ENCODE measurements at places on chromosomes 2 and 18.

DNA sequence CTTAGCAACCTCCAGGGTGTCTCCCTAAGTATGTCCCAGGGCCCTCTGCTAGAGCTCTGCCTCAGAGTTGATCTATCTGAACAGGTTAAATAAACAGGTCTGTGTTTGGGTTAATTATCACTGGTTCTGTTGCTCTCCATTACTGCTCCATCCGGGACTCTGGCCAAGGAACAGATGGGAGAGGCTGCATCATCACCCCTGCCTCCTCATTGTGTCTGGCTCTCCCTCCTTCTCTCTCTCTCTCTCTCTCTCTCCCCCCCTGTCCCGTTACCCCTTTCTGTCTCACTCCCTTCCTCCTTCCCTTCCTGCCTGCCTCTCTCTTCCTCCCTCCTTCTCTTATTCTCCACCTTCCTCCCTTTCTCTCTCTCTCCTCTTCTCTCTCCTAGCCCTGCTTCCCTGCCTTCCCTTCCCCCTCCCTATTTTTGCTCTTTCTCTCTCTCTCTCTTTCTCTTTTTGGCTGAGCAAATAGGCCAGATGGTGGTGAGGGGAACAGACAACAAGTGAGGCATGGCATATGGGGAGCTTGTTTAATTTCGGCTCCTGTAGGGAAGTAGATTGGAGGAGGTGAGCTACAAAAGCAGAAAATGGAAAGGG, 62.1 kb downstream of the SETBP1 start:
- H3K4me3 ChIP-seq, result no peak overlapping the region
- peaks cover 30% of the 10 kb centered on the region for H3K27me3 ChIP-seq
- no peak for DNase-seq
- H3K36me3 ChIP-seq, result no peaks in the 10 kb centered on the region
- H3K4me1 ChIP-seq, result no peaks in the 10 kb centered on the region
- no peak overlapping the region for H3K27ac ChIP-seq

GRCh38 chr18:4004183-4004829, 450.8 kb downstream of the DLGAP1 start:
- no peak for DNase-seq
- peaks cover 4% of the 10 kb centered on the region for H3K4me1 ChIP-seq
- H3K27me3 ChIP-seq, result peaks cover 30% of the 10 kb centered on the region
- no peak overlapping the region for H3K27ac ChIP-seq
- no peak overlapping the region for H3K4me3 ChIP-seq

DNA sequence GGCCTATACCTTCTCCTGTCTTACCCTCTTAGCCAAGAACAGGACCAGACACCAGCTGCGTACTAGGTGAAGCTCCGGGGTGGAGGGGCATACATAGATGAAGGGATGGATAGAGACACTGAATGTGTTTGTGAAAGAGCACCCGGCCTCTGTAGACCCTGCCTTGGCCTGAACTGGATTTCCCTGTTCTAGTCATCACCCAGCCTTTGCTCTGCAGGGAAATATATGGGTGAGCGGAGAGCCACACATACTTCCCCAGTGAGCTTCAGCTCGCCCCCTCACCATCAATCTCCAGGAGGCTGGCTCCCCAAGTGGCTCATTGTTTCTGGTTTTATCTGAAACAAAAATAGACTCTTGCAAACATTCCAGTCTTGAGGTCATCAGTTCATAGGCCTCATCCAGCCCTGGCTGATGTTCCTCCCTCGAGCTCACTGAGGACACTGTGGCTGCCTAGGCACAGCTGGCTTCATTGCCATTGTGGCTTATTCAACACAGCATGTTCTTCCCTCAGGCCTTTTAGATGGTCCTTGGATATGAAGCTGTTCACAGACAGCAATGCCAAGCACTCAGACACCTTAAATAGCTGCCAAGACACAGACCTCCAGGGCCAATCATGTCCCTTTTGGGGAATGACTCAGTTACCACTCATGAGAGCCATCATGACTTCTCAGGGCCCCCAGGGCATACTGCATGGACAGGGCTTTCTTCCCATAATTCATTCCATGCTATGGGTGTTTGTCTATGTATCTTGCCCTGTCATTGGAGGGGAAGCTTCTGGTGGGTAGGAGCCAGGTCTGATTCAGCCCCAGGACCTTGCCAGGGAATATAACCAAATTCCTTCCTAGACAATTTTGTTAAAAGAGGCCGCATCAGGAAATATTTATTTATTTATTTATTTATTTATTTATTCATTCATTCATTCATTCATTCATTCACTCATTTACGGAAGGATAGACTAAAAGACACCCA, 82.4 kb downstream of the TTC32 start:
- no peaks in the 10 kb centered on the region for H3K36me3 ChIP-seq
- H3K4me3 ChIP-seq, result no peak overlapping the region
- H3K4me1 ChIP-seq, result no peaks in the 10 kb centered on the region
- H3K27ac ChIP-seq, result no peak overlapping the region
- DNase-seq, result no peak

DNA sequence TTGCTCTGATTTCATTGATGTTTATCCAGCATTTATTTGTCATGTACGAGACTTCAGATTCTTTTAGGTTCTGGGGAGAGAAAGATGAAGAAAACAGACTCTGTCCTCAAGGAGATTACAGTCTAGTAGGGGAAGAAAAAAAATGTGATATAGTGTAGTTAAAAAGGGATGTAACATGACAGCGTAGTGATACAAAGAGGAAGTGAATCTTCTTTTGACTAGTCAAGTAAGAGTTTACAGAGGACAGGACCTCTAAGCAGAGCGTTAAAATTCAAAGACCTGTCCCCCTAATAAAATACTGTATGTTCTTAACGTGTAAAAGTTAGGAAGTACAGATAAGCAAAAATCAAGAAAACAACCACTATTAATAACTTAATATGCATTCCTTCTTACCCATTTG, 47.7 kb downstream of the NCOA1 start:
- no peaks in the 10 kb centered on the region for H3K27me3 ChIP-seq
- H3K36me3 ChIP-seq, result peaks cover 47% of the 10 kb centered on the region
- H3K4me1 ChIP-seq, result peaks cover 43% of the 10 kb centered on the region
- H3K27ac ChIP-seq, result no peak overlapping the region

- DNase-seq, result peak; percentile 55
- H3K4me1 ChIP-seq, result peaks cover 30% of the 10 kb centered on the region
- H3K27me3 ChIP-seq, result no peaks in the 10 kb centered on the region
These were observed 18.1 kb downstream of the CCDC141 start for GRCh38 chr2:179031731-179032408.

GRCh38 chr18:76464281-76465259, 30.5 kb downstream of the ZNF516 start:
- no peaks in the 10 kb centered on the region for H3K27me3 ChIP-seq
- peaks cover 30% of the 10 kb centered on the region for H3K4me1 ChIP-seq
- no peak for DNase-seq
- no peak overlapping the region for H3K27ac ChIP-seq

DNA sequence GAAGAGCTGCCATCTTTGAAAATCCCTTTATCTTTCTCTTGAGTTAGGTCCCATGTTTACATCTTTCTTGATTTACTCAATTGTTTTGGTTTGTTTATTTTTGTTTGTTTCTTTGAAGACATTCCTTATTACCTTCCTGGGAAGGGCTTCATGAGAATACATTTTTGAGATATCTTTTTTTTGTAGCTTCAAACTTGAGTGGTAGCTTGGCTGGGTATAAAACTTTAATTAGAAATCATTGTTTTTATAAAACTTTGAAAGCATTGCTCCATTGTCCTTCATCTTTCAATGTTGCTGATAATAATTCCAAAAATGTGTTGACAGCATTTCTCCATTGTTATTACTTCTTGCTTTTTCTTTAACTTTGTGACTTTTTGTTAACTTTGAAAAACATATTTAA, 145.9 kb upstream of the RBMS1 start:
- peaks cover 8% of the 10 kb centered on the region for H3K36me3 ChIP-seq
- H3K27ac ChIP-seq, result no peak overlapping the region
- H3K4me3 ChIP-seq, result no peak overlapping the region
- DNase-seq, result no peak
- H3K27me3 ChIP-seq, result no peaks in the 10 kb centered on the region

GRCh38 chr2:224156436-224156835, 117.3 kb upstream of the SERPINE2 start:
- H3K4me1 ChIP-seq, result no peaks in the 10 kb centered on the region
- H3K4me3 ChIP-seq, result no peak overlapping the region
- no peak overlapping the region for H3K27ac ChIP-seq
- H3K36me3 ChIP-seq, result no peaks in the 10 kb centered on the region
- H3K27me3 ChIP-seq, result no peaks in the 10 kb centered on the region
- DNase-seq, result no peak

DNA sequence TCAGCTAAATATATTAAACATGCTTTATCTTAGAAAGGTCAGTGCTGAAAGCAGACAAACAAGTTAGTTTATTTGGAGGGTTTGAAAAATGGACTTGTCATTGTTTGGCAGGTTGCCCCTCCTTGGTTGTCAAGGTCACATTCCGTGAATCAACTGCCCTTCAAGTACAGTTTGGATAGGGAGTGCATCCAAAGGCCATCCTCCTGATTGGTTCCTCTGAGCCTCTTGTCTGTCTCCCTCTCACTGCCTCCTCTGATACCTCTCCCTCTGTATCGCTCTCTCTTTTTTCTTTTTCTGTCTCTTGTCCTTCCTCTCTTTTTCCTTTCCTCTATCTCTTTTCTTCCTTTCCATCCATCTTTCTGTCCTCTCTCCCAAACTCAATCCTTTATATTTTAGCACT, 5.4 kb downstream of the ITGAV start:
- H3K4me3 ChIP-seq, result no peak overlapping the region
- no peaks in the 10 kb centered on the region for H3K36me3 ChIP-seq
- H3K4me1 ChIP-seq, result peaks cover 30% of the 10 kb centered on the region
- H3K27me3 ChIP-seq, result no peaks in the 10 kb centered on the region

- no peak overlapping the region for H3K27ac ChIP-seq
- peaks cover 18% of the 10 kb centered on the region for H3K27me3 ChIP-seq
- H3K4me1 ChIP-seq, result no peaks in the 10 kb centered on the region
- no peaks in the 10 kb centered on the region for H3K36me3 ChIP-seq
- H3K4me3 ChIP-seq, result no peak overlapping the region
- no peak for DNase-seq
These were observed 63.7 kb upstream of the MMADHC start for GRCh38 chr2:149651229-149651628.

DNA sequence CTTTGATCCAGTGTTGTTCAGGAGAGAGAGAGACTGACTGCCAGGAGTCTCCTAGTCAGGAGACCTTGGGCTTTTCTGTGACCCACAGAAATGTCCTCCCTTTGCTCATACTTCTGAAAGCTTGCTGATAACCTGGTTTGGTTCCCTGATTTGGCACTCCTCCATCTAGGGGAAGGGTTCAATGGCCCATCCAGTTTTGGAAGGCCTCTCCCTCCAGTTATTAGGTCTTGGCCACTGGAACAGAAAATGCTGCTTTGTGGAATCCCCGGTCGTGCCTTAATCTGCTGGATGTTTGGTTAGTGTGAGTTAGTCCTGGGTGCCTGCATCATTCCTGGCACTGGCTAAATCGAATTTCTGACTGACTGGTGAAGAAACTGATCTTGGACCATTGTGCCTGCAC, 35.7 kb downstream of the KDM3A start:
- H3K4me1 ChIP-seq, result peaks cover 49% of the 10 kb centered on the region
- H3K27me3 ChIP-seq, result no peaks in the 10 kb centered on the region
- no peak overlapping the region for H3K4me3 ChIP-seq
- peaks cover 95% of the 10 kb centered on the region for H3K36me3 ChIP-seq
- DNase-seq, result no peak
- H3K27ac ChIP-seq, result peak overlapping the region; percentile 13

GRCh38 chr2:151869291-151869690, 41.1 kb upstream of the ARL5A start:
- H3K36me3 ChIP-seq, result no peaks in the 10 kb centered on the region
- H3K27ac ChIP-seq, result no peak overlapping the region
- H3K4me3 ChIP-seq, result no peak overlapping the region
- H3K27me3 ChIP-seq, result peaks cover 19% of the 10 kb centered on the region
- no peak for DNase-seq

- H3K4me1 ChIP-seq, result peaks cover 33% of the 10 kb centered on the region
- H3K27ac ChIP-seq, result no peak overlapping the region
- DNase-seq, result no peak
- H3K36me3 ChIP-seq, result peaks cover 6% of the 10 kb centered on the region
- no peak overlapping the region for H3K4me3 ChIP-seq
These were observed 11.0 kb downstream of the NEURL3 start for GRCh38 chr2:96494188-96494587.

DNA sequence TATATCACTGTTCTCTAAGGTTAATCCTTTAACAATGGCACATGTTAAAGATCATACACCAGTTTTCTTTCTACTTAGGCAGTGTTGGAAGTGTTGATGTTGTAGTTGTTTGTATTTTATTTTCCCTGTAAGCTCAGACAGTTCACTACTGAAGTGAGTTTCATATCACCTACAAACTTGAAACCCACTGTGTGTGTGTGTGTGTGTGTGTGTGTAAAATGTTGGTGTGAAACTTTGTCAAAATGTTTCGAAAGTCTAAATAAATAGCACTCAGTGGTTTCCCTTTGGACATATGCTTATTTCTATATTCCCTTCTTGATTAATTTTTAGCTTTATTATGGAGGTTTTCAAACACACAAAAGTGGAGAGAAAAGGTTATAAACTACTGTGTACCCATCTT, 79.8 kb upstream of the CAVIN2 start:
- H3K4me1 ChIP-seq, result no peaks in the 10 kb centered on the region
- no peak overlapping the region for H3K27ac ChIP-seq
- no peaks in the 10 kb centered on the region for H3K36me3 ChIP-seq
- DNase-seq, result no peak

DNA sequence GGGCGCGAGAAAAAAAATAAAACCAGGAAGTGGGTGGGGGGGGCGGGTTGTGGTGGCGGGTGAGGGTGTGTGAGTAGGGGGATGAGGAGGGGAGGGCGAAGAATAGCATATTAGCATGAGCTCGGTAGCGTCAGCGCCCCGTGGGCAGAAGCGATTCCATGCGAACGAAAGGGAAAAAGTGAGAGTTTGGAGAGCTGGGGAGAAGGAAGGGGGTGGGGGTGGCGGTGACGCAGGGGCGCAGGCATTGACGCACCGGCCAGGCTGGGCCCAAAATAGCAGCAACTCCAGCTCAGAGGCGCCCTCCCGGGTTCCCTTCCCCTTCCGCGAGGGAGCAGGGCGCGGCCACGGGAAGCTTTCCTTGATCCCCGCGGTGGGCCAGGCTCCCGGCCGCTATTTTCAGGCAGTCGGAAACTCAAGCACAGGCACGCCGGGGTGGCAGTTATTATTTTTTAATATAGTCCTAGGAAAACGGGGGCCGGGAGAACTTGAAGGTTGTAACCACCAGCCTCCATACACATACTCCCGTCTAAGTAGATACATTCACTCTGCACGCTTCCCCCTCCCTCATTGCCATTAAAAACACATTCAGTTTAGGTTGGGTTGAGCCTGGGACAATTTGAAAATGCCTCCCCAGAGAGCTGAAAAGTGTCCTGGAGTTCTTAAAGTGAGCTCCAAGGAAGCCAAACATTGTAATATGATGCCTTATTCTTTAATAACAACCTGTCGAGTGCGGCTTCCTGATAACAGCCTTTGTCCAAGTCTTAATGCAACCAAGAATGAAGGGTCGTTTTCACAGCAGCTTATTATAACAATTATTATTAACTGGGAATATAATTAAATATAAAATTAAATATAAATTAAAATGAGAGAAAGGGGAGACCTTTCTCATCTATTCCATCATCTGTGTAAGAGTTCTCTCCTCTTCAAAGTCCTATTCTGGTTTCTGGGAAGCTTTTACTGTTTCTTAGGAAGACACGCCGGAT, 2.3 kb upstream of the NR4A2 start:
- H3K4me3 ChIP-seq, result peak overlapping the region; percentile 92
- peaks cover 3% of the 10 kb centered on the region for H3K27me3 ChIP-seq
- H3K27ac ChIP-seq, result peak overlapping the region; percentile 99
- DNase-seq, result peak; percentile 87
- peaks cover 36% of the 10 kb centered on the region for H3K36me3 ChIP-seq

GRCh38 chr2:111698089-111698488, 185.9 kb downstream of the ANAPC1 start:
- DNase-seq, result peak; percentile 11
- peaks cover 25% of the 10 kb centered on the region for H3K27me3 ChIP-seq
- H3K27ac ChIP-seq, result no peak overlapping the region
- no peaks in the 10 kb centered on the region for H3K36me3 ChIP-seq
- no peak overlapping the region for H3K4me3 ChIP-seq
